ENCODE measurements at places on chromosomes 2 and 18.
A peak's percentile ranks its signal among the peaks of the same experiment; 100 is the strongest.

DNA sequence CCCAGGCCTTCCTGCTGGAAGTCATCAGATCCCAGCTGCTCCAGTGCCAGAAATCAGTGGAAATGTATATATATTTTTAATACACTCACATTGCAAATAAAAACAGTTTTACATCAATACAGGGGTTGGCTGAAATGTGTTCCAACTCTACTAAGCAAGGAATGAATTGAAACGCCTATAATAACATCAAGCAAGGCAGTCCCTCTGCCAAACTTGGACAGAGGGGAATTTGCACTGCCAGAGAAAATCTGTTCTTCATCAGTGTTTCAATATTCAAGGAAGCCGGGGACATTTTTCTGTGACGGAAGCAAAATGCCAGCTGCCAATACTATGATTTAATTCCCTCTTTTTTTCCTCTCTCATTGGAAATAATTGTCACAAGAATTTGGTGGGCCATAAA, 335.3 kb downstream of the TNS1 start:
- DNase-seq: peak; percentile 42

- no peak for DNase-seq
These were observed 537.2 kb upstream of the DCC start for GRCh38 chr18:51802569-51803428.

DNA sequence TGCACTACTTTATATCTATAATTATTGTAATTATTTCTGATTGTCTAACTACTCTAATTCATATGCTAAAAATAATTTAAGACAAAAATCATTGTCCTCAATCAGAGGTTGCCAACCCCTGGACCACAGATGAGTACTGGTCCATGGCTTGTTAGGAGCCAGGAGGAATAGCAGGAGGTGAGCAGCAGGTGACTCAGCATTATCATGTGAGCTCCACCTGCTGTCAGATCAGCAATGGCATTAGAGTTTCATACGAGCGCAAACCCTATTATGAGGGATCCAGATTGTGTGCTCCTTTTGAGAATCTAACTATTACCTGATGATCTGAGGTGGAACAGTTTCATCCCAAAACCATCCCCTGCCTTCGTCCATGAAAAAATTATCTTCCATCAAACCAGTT, 1434.4 kb downstream of the LRP1B start:
- no peak for DNase-seq

DNA sequence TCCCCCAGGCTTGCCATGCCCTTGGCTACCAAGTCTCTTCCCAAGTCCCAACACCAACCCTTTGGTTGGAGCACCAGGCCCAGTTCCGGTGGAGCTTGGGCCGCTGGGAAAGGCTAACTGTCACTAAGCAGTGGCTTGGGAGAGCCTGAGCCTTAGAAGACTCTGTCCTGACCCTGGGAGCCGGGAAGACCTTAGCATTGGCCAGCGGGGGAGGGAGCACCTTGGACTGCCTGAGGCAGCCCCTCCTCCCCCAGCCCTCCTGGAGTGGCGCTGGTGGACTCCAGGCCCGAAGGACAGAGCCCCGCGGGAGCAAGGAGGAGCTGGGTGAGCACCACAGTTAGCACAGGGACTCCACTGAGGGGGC, 62.5 kb upstream of the POMC start:
- DNase-seq: no peak

DNA sequence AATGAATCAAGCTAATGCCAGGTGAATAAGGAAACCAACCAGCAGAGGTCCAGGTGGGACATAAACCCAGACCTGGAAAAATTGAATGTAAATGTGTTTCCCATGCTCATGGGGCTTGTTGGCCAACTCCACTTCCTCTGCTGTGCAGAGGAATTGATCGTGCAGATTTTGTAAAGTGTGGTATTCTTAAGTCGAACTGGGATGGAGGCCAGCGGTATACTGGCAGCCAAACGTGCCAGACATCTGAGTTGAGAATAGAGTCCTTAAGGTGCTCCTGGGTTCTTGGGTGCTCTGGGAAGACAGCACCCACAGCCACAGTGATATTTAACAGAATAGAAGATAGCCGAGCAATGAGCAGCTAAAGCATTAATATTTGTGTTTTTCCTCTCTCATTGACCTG, 146.5 kb upstream of the LGALSL start:
- DNase-seq: no peak

GRCh38 chr2:167652401-167652800, 595.0 kb downstream of the STK39 start:
- no peak for DNase-seq

- no peak for DNase-seq
These were observed 69.7 kb downstream of the FHOD3 start for GRCh38 chr18:36366994-36367839.

DNA sequence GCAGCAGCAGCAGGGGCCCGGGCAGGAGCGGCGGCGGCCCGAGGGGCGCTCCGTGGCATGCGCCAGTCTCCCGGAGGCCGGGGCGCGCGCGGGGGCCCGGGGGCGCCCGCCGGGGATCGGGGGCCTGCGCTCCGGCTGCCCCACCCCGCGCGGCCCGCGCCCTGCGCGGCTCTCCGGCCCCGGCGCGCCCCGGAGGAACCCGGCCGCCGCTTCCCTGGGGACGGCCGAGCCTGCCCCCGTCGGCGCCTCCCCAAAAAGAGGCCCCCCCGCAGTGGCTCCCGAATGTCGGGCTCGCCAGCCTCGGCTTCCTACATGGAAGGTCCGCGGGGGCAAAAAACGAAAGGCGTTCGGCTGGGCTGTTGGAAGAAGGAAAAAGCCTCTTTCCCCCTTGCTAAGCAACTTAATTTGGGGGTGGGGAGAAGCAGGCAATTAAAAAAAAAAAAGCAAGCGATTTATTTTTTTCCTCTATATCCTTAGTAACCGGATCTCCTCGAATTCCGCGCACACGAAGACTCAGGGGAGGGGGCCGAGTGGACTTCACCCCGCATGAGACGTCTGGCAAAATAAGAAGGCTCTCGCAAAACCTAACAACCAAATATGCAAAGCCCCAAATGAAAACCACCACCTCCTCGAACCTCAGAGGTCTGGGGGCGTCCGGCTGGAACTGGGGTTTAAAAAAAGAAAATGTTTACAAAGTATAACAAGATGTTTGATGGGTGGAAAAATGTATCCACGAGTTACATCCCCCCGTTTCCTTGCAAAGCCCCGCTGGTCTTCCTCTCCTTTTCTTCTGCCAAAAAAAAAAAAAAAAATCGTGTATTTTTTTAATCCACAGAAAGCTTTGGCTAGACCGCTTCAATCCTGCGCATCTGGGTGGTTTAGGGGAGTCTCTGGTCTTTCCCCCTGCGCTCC, at the start of gene SMAD7:
Gene SMAD7, minus strand, starts transcription at position 430 of the 912 bp plus-strand sequence. CDS start 541 bp downstream, outside the sequence.
- no peak for DNase-seq

DNA sequence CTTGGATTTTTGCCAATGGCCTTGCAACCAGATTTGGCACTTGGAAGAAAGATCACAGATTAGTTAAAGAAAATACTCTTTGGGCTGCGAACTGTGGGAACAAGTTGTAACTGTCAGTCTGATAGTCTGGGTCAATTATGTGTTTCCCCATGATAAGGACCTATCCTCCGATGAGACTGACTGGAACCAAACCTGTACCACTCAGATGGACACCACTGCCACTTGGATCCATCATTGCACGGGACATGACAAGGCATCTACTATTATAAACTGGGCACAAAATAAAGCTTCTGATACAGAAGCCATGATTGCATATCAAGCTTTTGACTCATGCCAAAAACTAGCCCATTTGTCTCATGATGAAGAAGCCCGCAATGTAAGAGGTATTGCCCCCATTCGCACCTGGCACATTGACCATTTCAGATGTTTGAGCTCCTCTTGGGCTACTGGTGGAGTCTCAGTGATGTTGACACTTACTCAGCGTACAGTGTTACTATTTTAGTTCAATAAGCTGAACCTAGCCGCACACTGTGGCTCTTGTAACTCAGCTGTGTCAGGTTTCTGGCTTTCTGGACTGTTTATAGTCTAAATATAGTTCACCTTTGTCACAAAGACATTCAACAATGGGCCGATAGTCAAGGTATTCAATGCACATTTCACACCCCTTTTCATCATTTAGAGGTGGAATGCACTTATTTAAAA, 179.8 kb upstream of the RBBP8 start:
- DNase-seq: no peak

GRCh38 chr2:181070119-181070835, 89.9 kb downstream of the UBE2E3 start:
- DNase-seq: no peak

GRCh38 chr18:69659142-69659651, 258.5 kb downstream of the DOK6 start:
- DNase-seq: no peak

DNA sequence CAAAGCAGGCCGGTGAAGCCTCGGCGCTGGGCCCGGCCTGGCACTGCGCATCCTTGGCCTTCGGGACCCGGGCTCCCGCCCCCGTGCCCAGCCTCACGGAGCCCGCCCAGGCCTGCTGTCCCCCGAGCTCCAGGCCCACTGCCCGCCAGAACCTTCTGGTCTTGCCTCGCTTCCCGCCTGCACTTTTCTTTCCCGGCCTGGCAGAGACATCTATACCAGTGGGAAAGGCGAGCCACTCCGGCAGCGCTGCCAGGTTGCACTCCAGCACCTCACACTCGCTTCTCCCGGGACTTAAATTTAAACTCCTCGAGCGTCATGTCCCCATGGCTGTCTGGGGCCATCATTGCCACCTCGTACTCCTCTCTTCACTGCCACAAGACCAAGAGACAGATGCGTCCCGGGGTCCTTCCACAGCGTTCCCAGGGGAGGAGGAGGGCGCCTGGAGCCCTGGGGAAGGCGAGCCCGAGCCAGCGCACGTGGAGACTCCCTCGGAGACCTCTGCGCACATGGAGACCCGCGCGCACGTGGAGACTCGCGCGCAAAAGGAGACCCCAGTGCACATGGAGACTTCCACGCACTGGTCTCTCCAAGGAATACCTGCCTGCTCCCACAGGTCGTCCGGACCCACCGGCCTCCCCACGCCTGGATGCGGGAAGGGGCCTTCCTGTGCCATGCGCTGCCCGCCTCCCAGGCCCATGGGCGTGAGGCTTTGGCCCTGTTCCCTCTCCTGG, 253.1 kb upstream of the SALL3 start:
- DNase-seq: no peak

- DNase-seq: no peak
These were observed 42.6 kb upstream of the MAP4K3 start for GRCh38 chr2:39479696-39480095.

GRCh38 chr2:100054426-100054825, 88.0 kb downstream of the AFF3 start:
- no peak for DNase-seq

GRCh38 chr2:101751276-101751815, 53.8 kb downstream of the MAP4K4 start:
- no peak for DNase-seq

- DNase-seq: no peak
These were observed 53.8 kb upstream of the SLC66A3 start for GRCh38 chr2:11101430-11101829.

GRCh38 chr18:73679941-73680712, 467.5 kb downstream of the FBXO15 start:
- DNase-seq: no peak

GRCh38 chr2:118231759-118232158, 143.5 kb downstream of the INSIG2 start:
- DNase-seq: no peak

DNA sequence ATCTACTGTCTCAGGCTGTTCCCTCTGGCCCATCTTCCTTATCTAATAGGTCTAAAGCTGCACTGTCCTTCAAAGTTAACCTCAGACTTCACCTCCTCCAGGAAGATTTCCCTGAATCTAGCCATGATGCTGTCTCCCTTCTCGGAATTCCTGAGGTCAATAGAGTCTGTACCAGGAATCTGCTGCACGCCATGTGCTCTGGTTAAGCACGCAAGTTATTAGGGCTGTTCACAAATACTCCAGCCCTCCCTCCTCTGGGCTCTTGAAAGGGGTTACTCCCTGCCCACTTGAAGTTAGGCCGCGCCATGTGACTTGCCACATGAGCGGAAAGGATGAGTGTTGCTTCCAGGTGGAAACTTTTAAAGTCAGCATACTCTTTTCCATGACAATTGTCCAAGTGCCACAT, 43.6 kb downstream of the MCFD2 start:
- DNase-seq: no peak

GRCh38 chr2:81196383-81196851, 891.9 kb upstream of the LRRTM1 start:
- no peak for DNase-seq

DNA sequence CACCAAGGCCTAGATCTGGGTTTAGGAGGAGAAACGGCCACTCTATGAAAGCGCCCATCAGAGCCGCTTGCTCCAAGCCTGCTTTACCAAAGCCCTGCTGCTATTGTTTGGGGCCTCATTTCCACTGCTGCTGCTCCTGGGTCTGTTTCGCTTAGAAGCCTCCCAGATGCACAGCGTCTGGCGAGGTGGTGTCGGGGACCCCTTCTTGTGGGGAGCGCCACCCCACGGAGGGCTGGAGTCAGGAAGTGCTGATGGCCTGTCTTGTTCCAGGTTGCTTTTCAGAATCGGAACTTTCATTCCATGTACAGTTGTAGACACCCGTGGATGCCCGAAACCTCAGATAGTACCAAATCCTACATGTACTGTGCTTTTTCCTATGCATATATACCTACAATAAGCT, 204.9 kb upstream of the TWIST2 start:
- DNase-seq: no peak

DNA sequence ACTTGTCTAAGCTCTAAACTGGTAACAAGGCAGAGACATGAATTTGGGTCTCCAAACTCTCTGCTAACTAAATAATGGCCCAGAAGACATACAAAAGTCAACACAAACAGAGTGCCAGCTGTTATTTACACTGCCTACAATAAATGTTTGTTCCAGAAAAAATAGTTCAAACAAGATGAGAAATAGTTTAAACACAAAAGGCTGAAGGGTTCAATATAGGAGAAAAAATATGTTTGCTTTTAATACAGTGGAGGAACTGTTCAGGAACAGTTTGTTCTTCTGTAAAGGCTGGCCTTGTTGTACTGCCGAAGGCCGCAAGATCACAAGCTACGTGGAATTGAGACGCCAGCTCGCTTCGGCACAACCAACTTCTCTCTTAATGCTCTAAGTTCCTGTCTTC, 74.6 kb downstream of the AFF3 start:
- DNase-seq: no peak

GRCh38 chr2:173150963-173151362, 75.3 kb downstream of the MAP3K20 start:
- DNase-seq: no peak

GRCh38 chr18:74715865-74716712, 118.4 kb downstream of the ZNF407 start:
- no peak for DNase-seq

DNA sequence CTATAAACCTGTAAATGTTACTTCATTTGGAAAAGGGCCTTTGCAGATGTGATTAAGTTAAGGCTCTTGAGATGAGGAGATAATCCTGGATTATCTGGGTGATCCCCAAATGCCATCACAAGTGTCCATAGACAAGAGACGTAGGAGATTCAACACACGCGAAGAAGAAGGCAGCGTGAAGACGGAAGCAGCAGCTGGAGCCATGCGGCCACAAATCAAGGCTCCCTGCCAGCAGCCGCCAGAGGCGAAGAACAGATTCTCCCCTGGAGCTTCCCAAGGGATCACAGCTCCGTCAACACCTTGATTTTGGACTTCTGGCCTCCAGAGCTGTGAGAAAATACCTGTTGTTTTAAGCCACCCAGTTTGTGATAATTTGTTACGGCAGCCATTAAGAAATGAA, 11.0 kb upstream of the VAPA start:
- DNase-seq: no peak

GRCh38 chr2:213243189-213244044, 40.8 kb upstream of the SPAG16 start:
- no peak for DNase-seq

- no peak for DNase-seq
These were observed at the start of gene GPR39 for GRCh38 chr2:132416723-132417395. TSS of gene GPR39 (plus strand) at chr2:132416805.
